PC-9 (cell line): ENCODE measurements at places on chromosomes 13 and 19. TPM values are rescaled to one million over a fixed set of nuclear protein-coding genes. Genes with fewer than 3 reads are reported as not detected.

- no peaks in the 10 kb centered on the region for H3K27me3 ChIP-seq
- H3K27ac ChIP-seq, result peak overlapping the region; percentile 96
- H3K4me1 ChIP-seq, result peaks cover 48% of the 10 kb centered on the region
- H3K4me3 ChIP-seq, result peak overlapping the region; percentile 98
Observed at GRCh38 chr19:41860419-41861115, 512 bp downstream of the RPS19 start.

GRCh38 chr13:50969691-50970090 lies 60.1 kb downstream of the RNASEH2B start:
- no peak for DNase-seq
- no peak overlapping the region for H3K4me3 ChIP-seq

Gene C19orf67
- not detected in 2 replicates for total RNA-seq

DNA sequence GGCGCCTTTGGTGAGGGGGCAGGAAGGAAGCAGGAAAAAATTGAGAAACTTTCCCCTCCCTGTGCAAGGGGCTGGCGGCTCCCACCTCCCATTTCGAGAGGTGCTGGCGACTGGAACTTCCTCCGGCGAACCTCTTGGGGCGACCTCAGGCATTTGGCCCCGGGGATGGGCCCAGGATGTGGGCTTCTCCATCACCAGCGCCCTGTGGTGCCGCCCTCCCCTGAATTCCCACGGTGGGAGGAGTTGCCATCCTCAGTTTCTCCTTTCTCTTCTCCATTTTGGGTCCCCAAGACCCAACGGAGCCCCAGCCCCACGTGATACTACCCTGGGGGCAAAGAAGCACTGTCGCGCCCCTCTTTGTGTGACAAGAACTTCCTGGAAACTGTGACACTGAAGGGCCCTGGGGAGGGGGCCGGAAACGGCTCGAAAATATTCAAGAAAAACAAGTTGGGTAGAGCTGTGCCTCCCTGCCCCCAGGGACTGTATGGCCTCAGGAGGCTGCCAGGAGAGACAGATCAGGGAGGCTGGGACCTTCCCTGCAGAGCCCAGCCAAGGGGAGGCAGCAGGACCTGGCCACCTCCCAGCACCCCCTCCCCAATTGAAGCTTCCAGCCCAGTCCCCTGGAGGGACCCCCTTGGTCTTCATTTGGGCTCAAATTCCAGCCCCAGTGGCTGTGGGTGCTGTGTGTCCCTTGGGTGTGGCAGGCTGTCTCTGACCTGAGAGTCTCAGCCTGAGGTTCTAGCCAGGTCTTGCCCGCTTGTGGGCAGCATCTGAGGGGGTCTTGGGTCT lies 16.2 kb upstream of the AP1M2 start:
- H3K36me3 ChIP-seq, result no peaks in the 10 kb centered on the region
- DNase-seq, result peak; percentile 53
- H3K27me3 ChIP-seq, result no peaks in the 10 kb centered on the region
- peaks cover 31% of the 10 kb centered on the region for H3K4me1 ChIP-seq
- peak overlapping the region; percentile 93 for H3K4me3 ChIP-seq
- peak overlapping the region; percentile 90 for H3K27ac ChIP-seq

GRCh38 chr19:19777692-19778091 lies 43.9 kb downstream of the ZNF506 start:
- H3K27ac ChIP-seq, result no peak overlapping the region
- H3K4me1 ChIP-seq, result peaks cover 16% of the 10 kb centered on the region
- peaks cover 36% of the 10 kb centered on the region for H3K36me3 ChIP-seq
- no peaks in the 10 kb centered on the region for H3K27me3 ChIP-seq
- no peak for DNase-seq
- H3K4me3 ChIP-seq, result peak overlapping the region; percentile 88

DNA sequence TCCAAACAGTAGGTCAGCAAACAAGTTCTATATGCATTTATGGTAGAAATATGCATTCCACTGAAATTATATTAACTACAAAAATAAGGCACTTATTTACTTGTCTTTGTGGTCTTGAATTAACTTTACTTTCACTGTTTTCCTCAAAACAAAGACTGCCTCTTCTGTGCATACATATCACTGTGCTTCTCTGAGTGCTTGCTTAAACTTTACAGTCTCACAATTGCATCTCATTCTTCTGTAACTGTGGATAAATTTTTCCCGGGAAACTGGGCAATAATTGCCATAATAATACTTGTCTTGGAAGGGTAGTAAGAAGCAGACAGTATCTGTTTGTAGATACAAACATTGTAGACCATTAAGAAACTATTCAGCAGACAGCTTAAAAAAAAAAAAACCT lies 38.4 kb downstream of the EFNB2 start:
- no peak overlapping the region for H3K4me3 ChIP-seq
- no peak for DNase-seq
- H3K4me1 ChIP-seq, result no peaks in the 10 kb centered on the region

Gene C19orf53
- total RNA-seq, result 99.4 and 121 TPM in 2 replicates

Gene LEUTX
- not detected in 2 replicates for total RNA-seq

GRCh38 chr19:43502419-43502976 lies 2.0 kb downstream of the PHLDB3 start:
- no peak overlapping the region for H3K4me3 ChIP-seq
- H3K4me1 ChIP-seq, result peaks cover 11% of the 10 kb centered on the region
- no peaks in the 10 kb centered on the region for H3K27me3 ChIP-seq

GRCh38 chr13:45833663-45834375 lies 17.7 kb downstream of the SIAH3 start:
- no peaks in the 10 kb centered on the region for H3K36me3 ChIP-seq
- peak; percentile 39 for DNase-seq
- no peak overlapping the region for H3K27ac ChIP-seq
- H3K4me1 ChIP-seq, result peaks cover 4% of the 10 kb centered on the region; the same call in 1 of the 2 replicates
- H3K4me3 ChIP-seq, result no peak overlapping the region

GRCh38 chr19:11587302-11587974 lies 9.8 kb upstream of the ZNF627 start:
- H3K4me1 ChIP-seq, result 0 out of 2 replicates have a peak, but pooled peaks cover 4% of the 10 kb centered on the region
- no peak overlapping the region for H3K4me3 ChIP-seq
- no peaks in the 10 kb centered on the region for H3K36me3 ChIP-seq
- no peaks in the 10 kb centered on the region for H3K27me3 ChIP-seq
- DNase-seq, result no peak
- no peak overlapping the region for H3K27ac ChIP-seq

Gene EFNA2
- total RNA-seq, result 1.6 TPM in 1 of 2 replicates, not detected in the other

DNA sequence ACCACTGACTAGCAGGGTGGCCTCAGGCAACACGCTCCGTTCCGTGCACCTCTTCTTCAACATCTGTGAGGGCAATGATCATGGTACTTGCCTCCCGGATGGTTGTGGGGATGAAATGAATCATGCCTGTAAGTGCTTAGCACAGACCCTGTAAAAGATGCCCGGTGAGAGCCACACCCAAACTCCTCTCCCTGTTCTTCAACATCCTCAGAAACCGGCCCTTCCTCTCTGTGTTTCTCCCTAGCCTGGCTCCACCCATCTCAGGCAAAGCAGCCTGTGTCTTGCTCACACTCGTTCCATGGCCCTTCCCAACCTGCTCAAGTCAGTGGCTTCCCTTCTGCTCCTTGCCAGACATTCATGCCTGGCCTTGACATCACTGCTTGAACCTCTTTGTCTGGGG lies 5.8 kb upstream of the DMKN start:
- H3K27ac ChIP-seq, result no peak overlapping the region
- peak; percentile 66 for DNase-seq
- H3K27me3 ChIP-seq, result 0 out of 2 replicates have a peak, but pooled peaks cover 1% of the 10 kb centered on the region
- no peaks in the 10 kb centered on the region for H3K36me3 ChIP-seq

DNA sequence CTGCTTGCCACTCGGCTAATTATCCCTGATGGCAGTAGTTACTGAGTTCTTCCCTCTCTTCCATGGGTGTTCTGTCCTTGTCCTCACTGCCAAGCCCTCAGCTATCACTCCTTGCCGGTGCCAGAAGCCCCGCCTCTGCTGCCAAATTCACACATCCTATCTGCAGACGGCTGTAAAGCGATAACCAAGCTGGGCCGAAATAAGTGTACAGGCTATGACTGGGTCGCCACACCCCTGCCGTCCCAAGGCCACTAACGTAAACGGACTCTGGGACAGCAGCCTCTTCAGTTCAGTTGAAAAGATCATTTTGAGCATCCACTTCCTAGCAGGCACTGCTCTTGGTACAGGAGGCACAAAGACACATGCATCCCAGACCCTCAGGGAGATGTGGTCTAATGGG lies 13.3 kb downstream of the SLC7A1 start:
- no peaks in the 10 kb centered on the region; the same call in 1 of the 2 replicates for H3K36me3 ChIP-seq
- H3K27ac ChIP-seq, result no peak overlapping the region
- H3K4me3 ChIP-seq, result no peak overlapping the region
- no peaks in the 10 kb centered on the region for H3K27me3 ChIP-seq

DNA sequence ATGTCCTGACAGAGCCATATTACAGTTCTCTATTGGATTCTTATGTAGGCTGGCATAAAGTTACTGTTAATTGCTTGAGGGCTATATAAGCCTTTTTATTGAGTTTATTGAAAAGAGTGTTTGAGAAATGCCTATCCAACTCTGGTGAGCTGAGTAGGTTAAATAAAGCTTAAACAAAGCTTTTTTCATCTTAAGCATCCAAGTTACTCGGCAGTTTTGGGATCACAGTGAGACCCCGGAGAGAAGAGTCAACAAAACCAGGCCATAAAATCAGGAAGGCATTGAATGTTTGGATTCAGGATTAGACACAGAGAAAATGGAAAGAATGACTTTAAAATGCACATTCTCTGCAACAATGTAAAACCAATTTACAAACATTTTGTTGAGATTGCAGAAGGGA lies 588.5 kb downstream of the DACH1 start:
- H3K36me3 ChIP-seq, result no peaks in the 10 kb centered on the region
- H3K4me1 ChIP-seq, result no peaks in the 10 kb centered on the region
- H3K27ac ChIP-seq, result no peak overlapping the region
- no peaks in the 10 kb centered on the region for H3K27me3 ChIP-seq

Gene CAPN12
- 38.4 and 43.9 TPM in 2 replicates for total RNA-seq

- no peak overlapping the region for H3K4me3 ChIP-seq
- DNase-seq, result no peak
- no peaks in the 10 kb centered on the region for H3K27me3 ChIP-seq
- peaks cover 9% of the 10 kb centered on the region for H3K4me1 ChIP-seq
- H3K36me3 ChIP-seq, result 0 out of 2 replicates have a peak, but pooled peaks cover 8% of the 10 kb centered on the region
- no peak overlapping the region for H3K27ac ChIP-seq
Observed at GRCh38 chr13:99987154-99988019, 5.8 kb downstream of the ZIC2 start.

GRCh38 chr13:75760131-75761021 lies 124.2 kb downstream of the LMO7 start:
- H3K27me3 ChIP-seq, result no peaks in the 10 kb centered on the region
- DNase-seq, result peak; percentile 63
- H3K4me3 ChIP-seq, result peak overlapping the region; percentile 59
- peaks cover 30% of the 10 kb centered on the region for H3K4me1 ChIP-seq
- H3K27ac ChIP-seq, result peak overlapping the region; percentile 97
- peaks cover 13% of the 10 kb centered on the region; the same call in 1 of the 2 replicates for H3K36me3 ChIP-seq

Gene LGALS4
- 1.0 and 2.2 TPM in 2 replicates for total RNA-seq

DNA sequence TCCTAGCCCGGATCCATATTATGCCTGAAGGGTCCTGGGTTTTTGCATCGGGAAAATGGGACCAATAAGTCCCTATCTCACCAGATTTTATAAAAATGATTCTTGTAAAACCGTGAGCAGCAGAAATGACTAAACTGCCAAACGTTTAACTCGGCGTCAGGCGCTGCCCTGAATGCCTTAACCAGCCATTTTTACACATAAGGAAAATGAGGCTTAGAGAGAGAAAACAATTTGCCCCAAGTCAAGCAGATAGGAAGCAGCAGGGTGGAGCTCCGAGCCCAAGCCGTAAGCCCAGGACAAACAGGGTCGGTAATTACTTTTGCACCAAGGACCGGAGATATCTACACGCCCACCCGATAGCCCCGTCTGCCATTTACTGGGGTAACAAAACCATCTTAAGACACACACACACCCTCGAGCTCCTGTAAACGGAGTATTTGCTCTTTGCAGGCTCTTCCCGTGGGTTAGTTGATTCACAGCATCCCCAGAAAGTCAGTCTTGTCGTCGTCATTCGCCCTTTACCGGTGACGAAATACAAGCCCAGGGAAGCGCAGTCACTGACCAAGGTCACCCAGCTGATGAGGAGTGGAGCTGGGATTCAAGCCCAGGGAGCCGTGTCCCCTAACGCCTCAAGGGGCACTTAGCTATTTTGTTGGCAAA lies 16.0 kb upstream of the MRI1 start:
- peaks cover 11% of the 10 kb centered on the region for H3K4me1 ChIP-seq
- peak overlapping the region; percentile 94 for H3K4me3 ChIP-seq
- DNase-seq, result peak; percentile 36

DNA sequence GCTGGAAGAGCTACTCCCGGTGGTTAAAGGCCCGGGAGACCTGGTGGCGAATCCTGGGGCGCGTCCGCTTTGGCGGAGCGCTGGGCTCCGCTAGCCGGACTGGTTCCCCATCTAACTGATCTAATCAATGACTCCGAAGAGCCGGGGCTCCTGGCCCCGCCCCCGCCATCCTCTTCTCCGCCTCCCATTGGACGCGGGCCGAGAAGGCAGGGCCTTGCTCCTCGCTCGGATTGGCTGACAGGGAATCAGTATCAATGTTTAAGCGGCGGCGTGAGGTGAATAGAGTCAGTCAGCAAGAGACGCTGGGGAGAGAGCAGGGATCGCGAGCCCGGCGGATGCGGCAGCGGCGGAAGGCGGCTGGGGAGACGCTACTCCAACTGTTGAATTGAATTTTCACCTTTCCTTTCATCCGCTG lies 1.7 kb upstream of the PCDH17 start:
- no peak overlapping the region for H3K4me3 ChIP-seq
- no peaks in the 10 kb centered on the region for H3K27me3 ChIP-seq
- H3K36me3 ChIP-seq, result no peaks in the 10 kb centered on the region
- no peak for DNase-seq
- H3K4me1 ChIP-seq, result no peaks in the 10 kb centered on the region

Gene CATSPERD
- not detected in 2 replicates for total RNA-seq

Gene FCAR
- not detected in 2 replicates for total RNA-seq

Gene NAPSA
- 1.7 and 1.8 TPM in 2 replicates for total RNA-seq

Gene ATP8B3
- 8.3 and 9.0 TPM in 2 replicates for total RNA-seq

- peak; percentile 51 for DNase-seq
- H3K36me3 ChIP-seq, result no peaks in the 10 kb centered on the region
- H3K4me1 ChIP-seq, result peaks cover 45% of the 10 kb centered on the region
- no peak overlapping the region for H3K27ac ChIP-seq
- no peaks in the 10 kb centered on the region for H3K27me3 ChIP-seq
Observed at GRCh38 chr19:952680-953444, 27.0 kb downstream of the ARID3A start.

Gene CASP14
- 0.58 and 1.9 TPM in 2 replicates for total RNA-seq
